Renal cortex interstitium (tissue), 15 donors: ENCODE measurements at places on chromosomes 7 and 10. TPM values are rescaled to one million over a fixed set of nuclear protein-coding genes. Genes with fewer than 3 reads are reported as not detected.

- DNase-seq, result no peak
These were observed 279.8 kb downstream of the KCNMA1 start for GRCh38 chr10:77357611-77358310.

The AEBP1 gene
- 81.7 TPM for polyA plus RNA-seq

GRCh38 chr10:2772135-2772534, 295.2 kb upstream of the PFKP start:
- DNase-seq, result no peak

- no peak for DNase-seq
These were observed 63.2 kb upstream of the KLF6 start for GRCh38 chr10:3848005-3848774.

- DNase-seq, result peak; percentile 71
These were observed at the start of gene VIM for GRCh38 chr10:17228091-17229015. Gene VIM, plus strand, starts transcription at chr10:17228241. Its CDS starts 1,182 bp downstream, at chr10:17229423.

The GHRHR gene
- 0.29 TPM for polyA plus RNA-seq

The PAX4 gene
- polyA plus RNA-seq, result not detected

DNA sequence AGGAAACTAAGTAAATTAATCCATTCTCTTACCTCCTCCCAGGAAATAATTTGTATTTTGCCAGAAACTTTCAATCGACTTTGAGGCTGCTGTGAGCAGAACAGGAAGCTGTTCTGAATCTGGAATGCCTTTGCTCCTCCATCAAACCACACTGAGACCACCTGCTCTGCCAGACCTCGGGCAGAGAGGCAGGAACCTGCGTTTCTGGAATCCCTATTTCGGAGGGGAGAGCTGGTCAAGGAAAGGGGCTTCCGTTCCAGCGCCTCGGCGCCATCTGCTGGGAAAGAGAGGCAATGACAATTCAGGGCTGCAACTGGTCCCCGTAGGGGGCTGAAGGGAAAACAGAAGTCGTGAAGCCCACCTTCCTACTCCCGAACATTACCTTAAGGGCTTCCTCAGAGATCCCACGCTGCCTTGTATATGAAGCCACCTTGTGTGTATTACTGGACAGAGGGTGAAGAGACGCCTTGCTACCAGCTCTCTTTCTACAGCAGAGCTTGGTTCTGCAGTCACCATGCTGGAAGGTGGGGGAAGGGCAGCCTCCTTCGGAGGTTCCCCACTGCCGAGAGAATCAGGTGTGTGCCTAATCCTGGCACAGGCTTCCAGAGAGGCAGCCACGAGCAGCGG, 31.2 kb downstream of the ZNF467 start:
- DNase-seq, result peak; percentile 56

DNA sequence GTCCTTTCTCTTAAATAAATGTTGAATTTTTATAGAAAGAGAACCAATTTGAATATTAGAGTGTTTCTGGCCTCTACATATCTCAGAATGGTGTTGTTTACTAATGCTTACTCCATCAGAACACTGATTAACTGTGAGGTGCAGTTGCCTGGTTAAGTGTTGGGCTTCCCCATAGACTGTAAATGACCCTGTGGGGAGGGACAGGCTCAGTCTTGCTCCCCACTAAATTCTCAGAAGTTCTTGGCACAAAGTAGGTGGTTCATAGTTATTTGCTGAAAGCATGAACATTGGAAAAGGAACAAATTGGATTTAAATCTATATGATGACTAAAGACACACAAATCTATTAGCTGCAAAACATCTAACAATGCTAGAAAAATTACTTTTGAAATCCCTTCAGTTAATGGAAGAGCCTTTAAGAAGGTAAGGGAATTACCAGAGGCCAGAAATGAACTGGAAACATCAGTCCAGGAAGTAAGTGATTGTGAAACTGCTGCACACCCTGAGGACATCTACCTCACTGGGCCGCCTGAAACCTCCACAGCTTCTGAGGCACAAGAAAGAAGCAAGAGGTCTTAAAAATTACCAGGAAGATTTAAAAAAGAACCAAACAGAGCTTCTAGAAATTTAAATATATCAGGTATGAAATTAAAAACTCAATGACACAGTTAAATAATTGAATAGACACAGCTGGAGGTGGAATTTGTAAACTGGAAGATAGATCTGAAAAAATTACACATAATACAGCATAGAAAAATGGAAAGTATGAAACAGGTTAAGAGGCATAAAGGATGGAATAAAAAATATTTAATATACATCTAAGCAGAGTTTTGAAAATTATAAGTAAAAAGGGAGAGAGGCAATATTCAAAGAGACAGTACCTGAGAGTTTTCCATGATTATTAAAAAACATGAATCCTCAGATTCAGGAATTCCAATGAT, 17.8 kb upstream of the COMTD1 start:
- DNase-seq, result no peak

The BEND7 gene
- 30.5 TPM for polyA plus RNA-seq

The TMEM178B gene
- 0.27 TPM for polyA plus RNA-seq

DNA sequence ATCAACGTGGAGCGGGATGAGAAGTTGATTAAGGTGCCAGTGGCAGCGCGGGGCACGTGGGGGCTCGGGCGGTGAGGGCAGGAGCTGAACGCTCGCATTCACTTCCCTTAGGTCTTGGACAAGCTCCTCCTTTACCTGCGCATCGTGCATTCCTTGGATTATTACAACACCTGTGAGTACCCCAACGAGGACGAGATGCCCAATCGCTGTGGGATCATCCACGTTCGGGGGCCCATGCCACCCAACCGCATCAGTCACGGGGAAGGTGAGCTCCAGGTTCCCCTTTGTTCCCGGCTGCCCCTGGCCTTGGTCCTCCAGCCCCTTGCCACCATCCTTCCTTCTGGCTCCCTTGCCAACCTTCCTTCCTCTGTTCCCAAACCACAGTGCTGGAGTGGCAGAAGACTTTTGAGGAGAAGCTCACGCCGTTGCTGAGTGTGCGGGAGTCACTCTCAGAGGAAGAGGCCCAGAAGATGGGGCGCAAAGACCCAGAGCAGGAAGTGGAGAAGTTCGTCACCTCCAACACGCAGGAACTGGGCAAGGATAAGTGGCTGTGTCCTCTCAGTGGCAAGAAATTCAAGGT, 2.5 kb downstream of the UFSP1 start:
- DNase-seq, result no peak

- DNase-seq, result no peak
These were observed 182.9 kb downstream of the HTR7 start for GRCh38 chr10:90674928-90675327.

- DNase-seq, result no peak
These were observed 24.6 kb upstream of the STEAP4 start for GRCh38 chr7:88331322-88331721.

The MLXIPL gene
- 5.6 TPM for polyA plus RNA-seq

The RBP3 gene
- 0.16 TPM for polyA plus RNA-seq

DNA sequence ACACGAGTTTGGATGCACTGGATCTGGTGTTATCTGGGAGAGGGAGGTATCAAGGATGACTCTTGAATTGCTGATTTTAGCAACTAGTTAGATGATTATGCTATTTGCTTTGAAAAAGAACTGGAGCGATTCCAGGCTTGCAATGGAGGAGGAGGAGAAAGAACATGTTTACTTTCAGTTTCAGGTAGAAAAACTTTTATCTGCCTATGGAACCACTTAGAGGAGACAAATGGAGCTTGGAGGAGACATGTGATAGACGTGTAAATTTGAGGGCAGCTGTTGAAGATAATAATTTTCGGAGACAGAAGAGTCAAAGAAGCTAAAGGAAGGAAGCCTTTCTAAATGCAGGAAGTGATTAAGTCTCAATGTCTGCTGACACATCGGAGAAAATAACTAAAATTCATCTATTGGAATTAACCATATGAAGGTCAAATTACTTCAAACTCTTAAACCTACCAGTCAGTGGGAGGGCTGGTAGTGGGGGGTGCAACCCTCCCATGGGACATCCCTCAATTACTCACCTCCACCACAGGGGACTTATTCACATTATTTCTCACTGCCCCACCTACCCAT, 56.4 kb upstream of the GNAI1 start:
- DNase-seq, result no peak

DNA sequence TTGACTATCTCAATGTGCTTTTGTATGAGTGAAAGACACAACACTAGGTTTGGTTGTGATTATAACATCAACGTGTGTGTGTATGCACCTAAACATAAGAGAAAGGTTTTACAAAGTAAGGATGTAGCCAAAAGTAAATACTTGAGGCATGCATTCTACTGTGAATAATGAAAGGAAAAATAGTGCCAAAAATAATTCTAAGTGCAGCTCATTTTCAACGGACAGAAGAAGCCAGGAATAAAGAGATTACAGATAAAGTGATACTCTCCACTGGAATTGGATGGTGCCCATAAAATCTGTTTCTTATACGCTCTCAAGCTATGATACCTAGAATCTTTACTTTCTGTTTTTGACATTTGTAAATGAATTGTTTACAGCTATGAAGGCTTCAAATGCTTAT, 135.0 kb upstream of the TMEM72 start:
- no peak for DNase-seq

GRCh38 chr7:4066626-4067475, 615.2 kb upstream of the FOXK1 start:
- peak; percentile 8 for DNase-seq

DNA sequence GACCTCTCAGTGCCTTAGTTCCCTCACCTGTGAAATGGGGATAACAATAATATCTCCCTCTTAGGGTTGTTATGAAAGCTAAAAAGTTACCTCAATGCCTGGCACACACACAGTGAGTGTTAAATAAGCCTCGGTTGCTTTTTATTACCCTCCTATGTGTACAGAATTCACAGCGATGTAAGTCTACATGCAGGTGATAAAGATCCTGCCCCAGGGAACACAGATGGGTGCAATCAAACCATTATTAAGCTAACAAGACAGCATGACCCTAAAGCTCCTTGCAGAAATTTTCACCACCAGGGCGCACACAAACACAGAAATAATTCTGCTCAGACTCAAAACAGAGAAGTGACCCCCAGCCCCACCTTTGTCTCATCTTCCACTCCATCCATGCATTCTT, 261.9 kb downstream of the SNX10 start:
- DNase-seq, result no peak

GRCh38 chr10:63667596-63668480, 146.6 kb downstream of the REEP3 start:
- DNase-seq, result no peak

DNA sequence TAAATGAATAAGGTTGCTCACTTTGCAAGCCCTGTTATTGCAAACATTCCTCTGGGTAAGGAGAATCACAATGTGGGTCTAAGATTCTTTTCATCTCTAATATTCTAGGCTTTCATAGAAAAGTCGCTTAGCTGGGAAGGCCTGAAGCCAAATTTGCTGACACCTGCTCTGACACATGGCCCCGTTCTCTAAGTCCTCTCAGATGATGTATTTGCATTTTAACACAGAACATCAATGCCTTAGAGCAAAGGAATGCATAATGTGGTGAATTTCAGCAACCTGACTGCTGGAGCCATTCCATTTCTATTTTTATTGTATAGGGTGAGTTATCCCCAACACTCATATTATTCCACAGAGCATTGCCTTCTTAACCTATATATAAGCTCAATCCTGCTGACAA, 682.1 kb upstream of the NRP1 start:
- no peak for DNase-seq

GRCh38 chr10:3398825-3399646, 226.5 kb upstream of the PITRM1 start:
- no peak for DNase-seq

- DNase-seq, result no peak
These were observed 808.5 kb upstream of the CELF2 start for GRCh38 chr10:10209167-10209566.

GRCh38 chr10:37125191-37125732, at the start of gene ANKRD30A:
Gene ANKRD30A, plus strand, starts transcription at chr10:37125598. Its CDS starts 190 bp downstream, at chr10:37125788.
- DNase-seq, result no peak

- no peak for DNase-seq
These were observed 49.5 kb downstream of the GATA3 start for GRCh38 chr10:8104005-8104404.

GRCh38 chr7:68107968-68108367, 1111.3 kb downstream of the TYW1 start:
- no peak for DNase-seq

DNA sequence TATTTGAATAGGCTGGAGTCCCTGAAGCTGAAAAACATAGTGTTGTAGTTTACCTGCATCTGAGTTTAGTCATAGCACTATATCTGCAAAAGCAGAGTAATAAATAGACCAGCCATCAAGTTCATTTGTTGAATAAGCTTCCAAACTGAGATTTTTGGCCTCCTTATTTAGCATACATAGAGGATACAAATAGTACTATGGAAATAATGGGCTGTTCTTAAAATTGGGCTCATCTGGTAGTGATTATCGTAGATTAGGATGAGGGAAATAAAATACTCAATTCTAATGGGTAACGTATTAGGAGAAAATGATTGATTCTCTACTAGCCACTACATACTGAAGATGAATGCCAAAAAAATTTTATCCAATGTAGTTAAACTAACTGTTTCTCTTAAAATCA, 41.4 kb upstream of the TMEM196 start:
- no peak for DNase-seq

DNA sequence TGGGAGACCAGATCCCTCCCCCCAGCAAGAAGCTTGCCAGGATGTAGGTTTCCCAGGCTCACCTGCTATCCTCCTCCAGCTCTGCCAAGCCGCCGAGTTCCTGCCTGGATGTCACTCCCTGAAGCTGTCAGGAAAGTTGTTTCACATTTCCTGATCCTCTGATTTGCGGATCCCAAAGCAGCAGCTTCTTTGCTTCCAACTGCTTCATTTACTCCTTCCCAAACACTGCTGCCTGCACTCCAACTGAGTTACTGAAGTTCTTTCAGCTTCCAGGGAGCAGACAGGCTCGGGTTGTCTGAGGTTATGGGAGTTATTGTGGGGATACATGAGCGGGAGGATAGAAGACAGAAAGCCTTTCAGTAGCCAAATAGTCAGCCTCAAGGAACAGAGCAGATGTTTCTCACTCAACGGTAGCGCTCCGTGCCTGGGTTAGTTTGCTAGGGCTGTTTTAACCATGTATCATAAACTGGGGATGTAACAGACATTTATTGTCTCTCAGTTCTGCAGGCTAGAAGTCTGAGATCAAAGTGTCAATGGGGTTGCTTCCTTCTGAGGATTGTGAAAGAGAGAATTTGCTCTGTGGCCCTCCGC, 516.0 kb downstream of the REEP3 start:
- DNase-seq, result no peak

DNA sequence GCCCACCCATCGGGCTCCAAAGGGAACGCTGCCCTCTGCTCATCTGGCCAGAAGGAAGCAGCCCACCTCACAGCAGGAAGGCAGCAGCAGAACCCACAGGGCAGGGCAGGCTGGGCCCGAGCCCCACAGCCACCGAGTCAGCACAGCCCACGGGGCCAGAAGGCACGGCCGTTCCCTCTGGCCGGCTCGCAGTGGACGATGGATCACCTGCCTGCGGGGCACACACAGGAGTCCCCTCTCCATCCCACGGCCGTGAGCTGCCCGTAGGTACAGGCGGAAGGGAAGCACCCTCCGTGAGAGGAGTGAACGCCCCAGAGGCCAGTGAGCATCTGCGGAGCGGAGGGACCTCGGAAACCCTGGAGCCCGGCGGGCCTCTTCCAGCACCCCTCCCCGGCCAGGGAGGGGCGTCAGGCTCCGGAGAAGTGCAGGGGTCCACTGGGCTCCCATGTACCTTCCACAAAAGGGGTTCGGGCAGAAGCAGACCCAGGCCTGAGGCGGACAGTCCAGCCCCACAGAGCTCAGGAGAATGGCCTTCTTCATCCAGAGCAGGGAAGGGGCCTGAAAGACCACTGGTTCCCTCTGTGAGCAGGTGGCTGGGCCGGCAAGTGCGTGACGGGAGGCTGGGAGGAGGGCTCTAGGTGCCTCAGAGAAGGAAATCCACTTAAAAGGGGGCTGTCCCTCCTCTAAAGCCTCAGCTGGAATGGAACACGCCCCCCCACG, 11.7 kb downstream of the NUDT1 start:
- no peak for DNase-seq
